AG04449 (cell line): ENCODE measurements at places on chromosomes 5 and 9.

GRCh38 chr5:159807586-159807985 lies 108.7 kb upstream of the ADRA1B start:
- no peak for DNase-seq

DNA sequence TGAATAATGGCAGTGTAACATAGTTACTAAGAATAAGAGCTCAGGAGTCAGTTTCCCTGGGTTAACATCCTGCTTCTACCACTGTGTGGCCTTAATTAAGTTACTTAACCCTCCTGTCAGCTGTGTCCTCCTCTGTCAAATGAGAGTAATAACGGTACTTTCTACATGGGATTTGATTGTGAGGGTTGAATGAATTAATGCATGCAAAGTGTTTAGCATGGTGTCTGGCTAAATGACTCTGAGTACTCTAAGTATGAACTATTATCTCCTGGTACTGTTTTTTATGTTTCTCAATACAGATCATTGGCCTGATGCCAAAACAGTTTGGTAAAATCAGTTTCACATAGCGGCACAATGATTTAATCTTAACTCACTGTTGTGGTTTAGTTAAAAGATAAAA lies 19.6 kb downstream of the ZNF131 start:
- no peak for DNase-seq

DNA sequence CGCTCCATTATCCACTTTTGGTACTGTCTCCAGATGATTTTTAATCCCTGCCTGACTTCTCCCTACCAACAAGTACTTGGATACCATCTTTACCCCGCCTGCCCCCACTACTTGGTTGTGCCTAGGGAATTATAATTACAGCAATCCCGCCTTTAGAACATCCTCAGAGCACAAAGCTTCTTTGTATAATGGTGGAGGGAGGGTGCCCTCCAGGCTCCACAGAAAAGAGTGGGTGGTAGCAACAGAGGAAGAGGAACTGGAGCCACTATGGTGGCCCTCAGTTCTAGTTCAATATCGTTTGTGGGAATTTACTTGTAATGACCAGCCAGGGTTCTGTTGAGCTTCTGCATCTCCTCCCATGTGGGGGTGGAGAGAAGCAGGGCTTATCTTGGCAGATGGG lies 79.0 kb upstream of the RNF38 start:
- no peak for DNase-seq

GRCh38 chr5:14397717-14398116 lies 183.9 kb upstream of the OTULINL start:
- DNase-seq, result peak; percentile 55

DNA sequence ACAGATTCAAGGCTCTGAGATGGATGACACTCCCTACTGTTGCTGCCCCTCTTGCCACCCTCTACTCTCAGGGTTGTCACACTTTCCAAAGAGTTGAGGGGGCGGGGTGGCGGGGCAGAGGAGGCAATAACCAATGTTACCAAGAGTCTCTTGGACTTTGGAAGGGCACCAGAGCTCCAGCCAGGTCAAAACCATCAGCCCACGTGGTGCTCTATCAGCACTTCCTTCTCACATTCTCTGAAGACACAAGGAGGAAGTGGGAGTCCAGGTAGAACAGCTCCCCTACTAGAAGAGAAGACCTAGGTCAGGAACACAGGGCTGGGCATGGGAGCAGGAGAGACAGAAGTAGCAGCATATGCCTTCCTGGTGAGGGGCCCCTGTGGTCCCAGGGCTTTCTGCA lies 33.0 kb upstream of the PIK3R1 start:
- no peak for DNase-seq

GRCh38 chr5:7886849-7887475 lies 18.0 kb downstream of the MTRR start:
- DNase-seq, result no peak

DNA sequence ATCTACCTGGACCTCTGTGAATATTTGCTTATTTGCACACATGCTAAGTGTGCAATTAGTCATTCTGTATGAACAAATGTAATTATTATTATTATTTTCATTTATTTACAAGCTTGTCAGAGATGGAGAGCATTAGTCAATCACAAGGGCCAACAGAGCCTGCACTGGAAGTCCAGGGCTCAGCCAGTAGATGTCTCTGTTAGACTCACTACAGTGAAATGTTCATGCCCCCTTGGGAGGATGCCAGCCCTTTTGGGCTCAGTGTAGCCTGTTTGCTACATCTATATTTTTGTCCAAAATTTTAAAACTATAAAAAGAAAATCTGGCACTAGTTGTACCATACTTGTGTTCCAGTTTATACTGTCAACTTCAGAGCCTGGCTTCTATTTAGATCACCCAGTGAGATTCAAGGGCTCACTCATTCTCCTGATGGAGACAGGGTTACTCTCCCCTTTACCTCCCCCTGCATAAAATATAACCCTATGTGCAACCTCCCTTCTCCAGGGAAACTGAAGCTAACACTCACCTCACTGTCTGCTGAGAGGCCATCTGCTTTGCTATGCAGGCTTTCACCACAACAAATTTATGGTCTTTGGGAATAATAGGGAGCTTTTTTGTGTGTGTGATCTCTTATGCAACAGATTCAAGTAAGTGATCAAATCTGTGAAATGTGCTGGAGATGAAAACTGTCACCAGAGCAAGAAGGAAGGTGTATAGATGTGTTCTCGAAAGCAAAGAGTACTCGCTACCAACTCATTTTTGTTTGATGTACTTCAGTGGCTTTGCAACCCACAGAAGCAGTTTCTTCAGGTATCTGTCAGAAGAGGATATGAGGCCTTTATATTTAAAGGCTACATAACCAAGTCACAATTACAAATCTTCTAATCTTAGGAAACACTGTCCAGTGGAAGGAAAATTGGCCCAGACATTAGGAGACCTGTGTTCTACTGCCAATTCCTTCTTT lies 99.9 kb upstream of the TLE4 start:
- DNase-seq, result no peak

DNA sequence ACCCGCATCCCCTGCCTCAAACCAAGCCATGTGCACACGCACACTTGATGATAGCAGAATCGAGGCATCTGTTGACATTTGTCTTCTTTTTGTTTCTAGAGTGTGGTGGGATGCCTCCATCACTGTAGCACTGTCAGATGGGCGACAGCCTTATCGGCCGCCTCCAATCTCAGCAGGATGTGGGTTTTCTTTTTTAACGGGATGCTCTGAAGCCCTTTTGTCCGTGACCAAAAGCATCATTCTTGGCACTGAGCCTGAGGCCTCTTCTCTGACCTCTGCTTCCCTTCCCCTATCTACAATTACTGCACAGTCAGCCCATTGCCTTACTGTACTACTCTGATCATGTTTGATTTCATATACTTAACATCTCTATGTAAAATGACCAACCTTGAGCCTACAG lies 78.3 kb downstream of the LMNB1 start:
- DNase-seq, result no peak

GRCh38 chr9:133144904-133145851 lies 18.5 kb downstream of the GBGT1 start:
- DNase-seq, result no peak

DNA sequence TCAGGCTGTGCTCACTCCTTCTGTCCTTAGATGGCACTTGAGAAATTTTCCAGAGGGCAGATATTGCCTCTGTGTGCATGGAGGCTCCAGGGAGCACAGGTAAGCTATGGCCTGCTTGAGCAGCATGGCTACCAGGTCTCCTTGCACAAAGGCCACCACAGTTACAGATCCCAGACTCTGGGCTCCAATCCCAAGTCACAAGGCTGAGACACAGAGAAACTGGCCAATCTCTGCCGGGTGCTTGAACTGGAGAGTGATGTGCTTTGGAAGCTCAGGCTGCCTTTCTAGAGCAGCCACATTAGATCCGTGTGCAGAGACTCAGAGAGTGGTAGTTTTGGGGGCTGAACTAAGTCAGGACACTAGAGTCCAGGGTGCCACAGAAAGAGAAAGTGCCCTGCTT lies 145.7 kb downstream of the SEMA6A start:
- no peak for DNase-seq

- peak; percentile 91 for DNase-seq
Observed at GRCh38 chr9:94805585-94805984, 79.1 kb downstream of the AOPEP start.

GRCh38 chr9:108443741-108444140 lies 412.0 kb downstream of the ACTL7B start:
- DNase-seq, result peak; percentile 19

- no peak for DNase-seq
Observed at GRCh38 chr5:17218353-17219005, 1.0 kb downstream of the BASP1 start.

GRCh38 chr5:163718272-163718671 lies 212.9 kb downstream of the MAT2B start:
- DNase-seq, result no peak

DNA sequence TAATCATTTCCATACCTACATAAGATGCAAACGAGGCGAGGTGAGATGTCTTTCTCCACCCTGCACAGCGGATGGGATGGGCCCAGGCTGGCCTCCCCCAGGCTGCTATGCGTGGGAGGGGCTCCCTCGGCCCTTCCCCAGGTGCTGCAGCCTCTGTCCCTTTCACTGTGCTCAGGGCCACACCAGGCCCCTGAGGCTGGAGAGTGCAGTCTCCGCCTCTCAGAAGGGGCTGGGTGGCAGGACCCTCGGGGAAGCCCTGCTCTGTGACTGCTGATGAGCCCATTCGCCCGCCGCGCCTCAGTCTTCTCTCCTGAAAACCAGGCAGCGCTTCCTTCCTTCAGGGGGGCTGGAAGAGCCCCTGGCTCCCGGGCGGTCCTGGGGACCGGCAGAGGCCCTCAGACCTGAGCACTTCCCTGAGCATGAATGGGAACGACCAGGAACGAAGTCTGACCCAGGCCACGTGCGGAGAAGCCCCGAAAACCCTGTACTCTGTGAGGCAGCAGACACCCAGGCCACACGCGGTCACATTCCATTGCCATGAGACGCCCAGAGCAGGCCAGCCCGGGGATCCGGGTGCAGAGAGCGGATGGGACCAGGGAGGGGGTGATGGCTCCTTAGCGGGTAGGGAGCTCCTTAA lies 21.9 kb upstream of the NOTCH1 start:
- no peak for DNase-seq

GRCh38 chr5:9058161-9058560 lies 487.7 kb downstream of the SEMA5A start:
- DNase-seq, result no peak

DNA sequence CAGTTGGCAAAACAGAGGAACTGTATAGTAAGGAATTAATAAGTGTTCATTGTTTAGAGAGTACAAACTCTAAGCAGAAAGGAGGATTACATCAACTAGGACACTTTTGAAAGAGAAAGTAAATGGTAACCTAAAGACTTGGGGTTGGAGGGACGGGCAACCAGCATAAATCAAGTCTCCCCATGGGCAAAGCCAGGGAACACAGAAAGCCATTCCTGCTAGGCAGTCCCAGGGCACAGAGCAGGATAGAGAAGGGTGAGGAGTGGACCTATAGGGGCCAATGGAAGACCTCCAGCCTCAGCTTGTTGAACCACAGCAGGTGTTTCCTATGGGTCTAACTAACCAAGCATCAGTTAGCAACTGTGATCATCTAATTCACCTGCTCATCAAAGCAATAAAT lies 9.2 kb upstream of the ERAP1 start:
- no peak for DNase-seq

DNA sequence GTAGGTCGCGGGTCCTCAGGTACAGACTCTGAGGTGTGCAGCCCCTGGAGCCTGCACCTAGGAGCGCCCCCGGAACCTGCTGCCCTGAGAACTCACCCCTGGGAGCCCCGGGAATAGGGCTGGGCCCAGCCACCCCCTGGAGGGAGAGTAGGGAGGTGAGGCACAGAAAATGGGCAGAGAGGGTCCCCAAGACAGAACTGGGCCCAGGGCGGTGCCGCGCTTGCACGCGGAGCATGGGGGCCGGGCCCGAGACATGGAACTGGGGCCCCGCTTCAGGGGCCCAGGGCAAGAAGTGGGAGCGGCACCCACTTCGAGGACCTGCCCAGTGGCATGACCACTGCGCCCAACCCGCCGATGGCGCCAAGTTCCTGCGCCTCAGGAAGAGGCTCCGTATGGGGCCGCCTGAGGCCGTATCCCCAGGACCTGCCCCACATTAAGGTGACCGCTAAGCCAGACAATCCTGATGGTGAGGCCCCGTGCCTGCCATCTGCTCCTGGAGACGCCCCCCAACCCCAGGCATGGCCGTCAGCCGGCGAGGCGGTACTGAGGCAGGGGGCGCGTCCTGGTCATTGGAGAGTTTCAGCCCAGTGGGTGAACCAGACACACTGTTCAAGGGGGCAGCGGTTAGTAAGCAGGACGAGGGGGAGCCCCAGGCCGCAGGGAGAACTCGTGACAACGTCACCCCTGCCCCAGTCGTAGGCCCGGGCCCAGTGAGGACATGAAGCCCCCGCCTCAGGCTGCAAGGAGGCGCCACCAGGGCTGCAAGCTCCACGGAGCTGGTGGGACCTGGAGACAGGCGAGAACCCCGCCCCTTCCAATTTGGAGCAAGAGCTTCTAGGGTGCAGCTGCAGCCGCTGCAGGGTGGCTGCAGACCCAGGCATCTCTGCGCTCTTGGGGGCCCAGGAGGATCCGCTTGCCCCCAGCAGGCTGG lies 89.5 kb upstream of the PUM3 start:
- no peak for DNase-seq

DNA sequence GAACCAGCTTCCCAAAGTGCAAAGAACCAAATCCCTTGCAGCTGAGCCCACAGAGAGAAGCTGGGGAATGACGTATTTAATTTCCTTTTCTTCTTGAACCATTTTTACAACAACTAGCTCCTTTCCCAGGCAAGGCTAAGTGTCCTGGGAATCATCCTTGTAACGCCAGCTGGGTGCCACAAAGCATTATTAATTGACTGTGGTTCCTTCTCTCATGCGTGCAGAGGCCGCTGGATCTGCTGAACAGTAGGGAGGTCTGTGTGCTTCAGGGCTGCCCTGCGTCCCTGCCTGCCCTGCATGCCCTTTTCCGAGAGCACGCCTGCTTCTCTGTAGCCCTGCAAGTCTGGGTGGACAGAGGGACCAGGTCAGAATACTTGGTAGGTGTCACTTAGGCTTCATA lies 124.1 kb upstream of the OTULINL start:
- DNase-seq, result no peak

GRCh38 chr5:39605588-39606575 lies 181.1 kb upstream of the DAB2 start:
- DNase-seq, result no peak

DNA sequence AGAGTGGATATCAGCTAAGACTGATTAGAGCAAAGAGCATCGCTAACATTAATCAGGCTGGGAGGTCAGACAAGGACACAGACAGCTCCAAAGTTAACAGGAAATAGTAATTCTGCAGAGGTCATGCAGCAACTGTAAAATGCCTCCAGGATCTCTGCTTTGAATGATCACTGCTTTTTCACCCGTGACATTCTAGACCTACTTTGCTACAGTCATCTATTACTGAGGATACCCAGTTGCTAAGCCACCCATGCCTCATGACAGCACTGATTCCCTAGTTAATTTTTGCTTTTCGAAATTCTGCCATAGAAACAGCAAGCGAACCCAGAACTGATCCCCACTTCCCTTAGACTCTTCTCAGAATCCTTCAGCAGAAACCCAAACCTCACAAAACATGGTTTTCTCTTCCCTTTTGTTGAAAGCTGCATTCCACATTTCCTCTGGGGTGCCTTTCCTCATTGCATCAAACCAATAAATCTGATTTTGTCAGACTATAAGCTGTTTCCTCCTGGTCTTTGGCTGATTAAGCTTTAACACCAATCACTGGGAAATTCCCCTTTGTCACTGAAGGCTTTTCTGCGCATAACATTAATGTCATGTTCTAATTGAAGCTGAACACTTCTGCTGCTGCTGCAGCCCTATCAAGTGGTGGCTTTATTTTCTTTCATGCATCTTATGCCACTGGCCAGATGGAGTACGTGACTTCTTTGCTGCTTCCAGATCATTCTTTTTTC lies 201.1 kb upstream of the CHD1 start:
- DNase-seq, result no peak
